ENCODE measurements at places on chromosomes 2 and 18.

- DNase-seq, result no peak
These were observed 438.0 kb upstream of the NXPH2 start for GRCh38 chr2:139218181-139218580.

DNA sequence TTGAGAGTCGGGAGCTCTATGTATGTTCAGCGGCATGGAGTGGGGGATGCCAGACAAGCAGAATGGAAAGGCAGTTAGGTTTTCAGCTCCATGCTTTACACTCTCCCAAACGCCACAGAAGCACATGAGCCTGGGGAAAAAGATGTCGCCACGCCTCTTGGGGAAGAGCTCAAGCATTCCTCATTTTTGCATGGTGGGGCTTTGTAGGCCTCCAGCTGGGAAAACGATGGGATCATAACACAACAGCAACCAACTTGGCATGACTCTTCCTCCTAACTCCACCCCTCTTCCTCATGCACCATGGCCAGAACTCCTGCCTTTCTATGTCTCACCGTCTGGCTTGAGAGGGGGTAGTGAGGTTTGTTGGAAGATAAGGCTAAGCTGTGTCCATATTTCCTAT, 102.6 kb downstream of the PAX3 start:
- DNase-seq, result no peak

GRCh38 chr2:96163768-96164429, 18.7 kb upstream of the DUSP2 start:
- no peak for DNase-seq

DNA sequence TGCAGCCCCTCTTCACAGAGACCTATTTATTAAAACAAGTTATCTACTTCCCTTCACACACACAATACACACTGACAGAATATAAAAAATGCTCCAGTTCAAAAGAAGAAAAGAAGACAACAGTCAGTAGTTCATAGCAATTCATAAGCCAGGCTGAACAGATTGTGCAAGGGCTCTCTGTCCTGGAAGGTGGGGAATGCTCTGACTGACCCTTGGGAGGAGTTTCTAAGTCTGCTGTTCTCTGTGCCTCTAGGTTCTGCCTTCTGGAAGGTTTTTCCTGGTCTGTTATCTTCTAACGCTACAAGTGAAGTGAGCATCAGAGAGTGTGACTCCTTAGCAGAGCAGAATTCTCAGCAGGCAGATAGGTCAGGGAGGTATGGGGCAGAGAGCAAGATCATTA, 35.7 kb downstream of the SP3 start:
- DNase-seq, result no peak

GRCh38 chr2:172813314-172813888, 77.8 kb downstream of the RAPGEF4 start:
- no peak for DNase-seq

- DNase-seq, result no peak
These were observed 53.0 kb upstream of the ZC3H15 start for GRCh38 chr2:186433040-186433439.

DNA sequence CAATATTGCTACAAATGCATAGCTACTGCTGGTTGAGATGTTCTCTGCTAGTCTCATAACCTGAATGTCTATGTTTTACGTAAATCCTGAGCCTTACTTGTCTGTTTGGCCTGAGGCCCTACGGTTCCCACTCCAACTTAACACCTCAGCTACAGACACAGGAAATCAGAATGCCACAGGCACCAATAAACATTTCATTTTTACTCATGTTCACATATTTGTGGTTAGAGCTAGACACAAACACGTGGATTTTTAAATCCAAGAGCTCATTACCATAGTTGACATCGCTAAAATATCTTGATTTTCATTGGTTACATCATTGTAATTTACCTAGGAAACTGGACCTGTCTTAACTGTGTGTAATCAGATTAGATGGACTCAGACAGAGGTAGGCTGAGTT, 263.8 kb upstream of the CDH19 start:
- no peak for DNase-seq

GRCh38 chr2:11766016-11766415, 19.6 kb downstream of the LPIN1 start:
- no peak for DNase-seq

GRCh38 chr2:145652571-145653545, 1132.9 kb upstream of the ZEB2 start:
- no peak for DNase-seq

DNA sequence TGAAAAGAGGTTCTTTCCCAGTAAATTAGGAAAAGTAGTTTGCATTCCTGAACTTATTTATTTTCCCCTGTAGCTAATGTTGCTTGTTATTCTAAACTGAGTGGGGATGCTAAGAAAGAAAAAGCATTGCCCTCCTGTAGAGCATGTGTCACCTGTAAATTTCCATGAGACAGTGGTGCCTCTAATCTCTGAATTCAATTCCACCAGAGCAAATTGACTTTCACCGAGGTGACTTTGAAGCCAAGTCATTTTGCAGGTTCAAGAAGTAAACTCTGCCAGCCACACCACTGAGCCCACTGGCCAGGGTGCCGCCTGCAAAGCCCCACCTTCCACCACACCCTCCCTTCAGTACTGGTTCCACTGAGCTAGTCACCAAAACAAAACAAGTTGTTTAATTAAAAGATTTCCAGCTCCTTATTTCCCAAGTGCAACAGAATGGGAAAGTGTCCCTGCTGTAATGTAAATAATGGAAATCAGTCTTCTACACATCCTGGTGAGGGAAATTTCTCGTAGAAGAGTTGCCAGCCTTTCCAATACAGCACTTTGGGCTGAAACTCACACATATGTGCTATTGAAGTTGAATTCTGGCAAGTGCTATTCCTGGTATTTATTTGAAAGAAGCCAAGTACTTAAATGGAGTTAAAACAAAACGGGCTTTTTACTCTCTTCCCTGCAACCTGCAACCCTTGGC, 254.8 kb downstream of the RNF152 start:
- peak; percentile 17 for DNase-seq

GRCh38 chr18:23056315-23056714, 79.0 kb upstream of the CABLES1 start:
- DNase-seq, result no peak

DNA sequence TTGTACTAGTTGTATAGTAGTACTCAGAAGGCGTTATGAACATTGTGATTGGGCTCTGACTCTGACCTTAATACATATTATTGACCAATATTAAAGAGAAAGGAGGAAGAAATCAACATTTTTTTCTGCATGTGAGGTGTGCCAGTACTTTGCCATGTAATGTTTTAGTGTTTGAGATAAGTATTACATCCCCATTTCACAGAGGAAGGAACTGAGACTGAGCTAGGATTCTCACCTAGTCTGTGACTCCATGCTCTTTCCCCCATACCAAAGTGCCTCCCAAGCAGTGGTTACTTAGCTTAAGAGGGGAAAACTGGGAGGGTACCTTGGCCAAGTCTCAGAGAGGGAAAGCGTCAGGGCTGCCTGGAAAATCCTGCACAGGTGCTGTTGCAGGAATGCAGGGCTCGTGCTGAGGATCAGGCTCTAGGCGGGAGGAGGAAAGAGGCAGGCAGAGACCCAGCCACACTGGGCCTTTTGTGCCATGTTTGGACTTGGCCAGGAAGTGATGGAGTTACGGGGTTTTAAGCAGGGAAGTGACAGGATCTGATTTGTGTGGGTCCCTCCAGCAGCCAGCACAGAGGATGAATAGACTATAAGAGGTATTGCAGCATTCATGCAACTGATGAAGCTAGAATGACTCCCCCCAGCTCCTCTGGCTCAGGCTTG, 1.7 kb downstream of the PNKD start:
- no peak for DNase-seq
